ENCODE measurements at places on chromosomes 6 and 20.

GRCh38 chr20:32894026-32894483 is 35.3 kb downstream of the EFCAB8 start:
- peak; percentile 24 for DNase-seq

DNA sequence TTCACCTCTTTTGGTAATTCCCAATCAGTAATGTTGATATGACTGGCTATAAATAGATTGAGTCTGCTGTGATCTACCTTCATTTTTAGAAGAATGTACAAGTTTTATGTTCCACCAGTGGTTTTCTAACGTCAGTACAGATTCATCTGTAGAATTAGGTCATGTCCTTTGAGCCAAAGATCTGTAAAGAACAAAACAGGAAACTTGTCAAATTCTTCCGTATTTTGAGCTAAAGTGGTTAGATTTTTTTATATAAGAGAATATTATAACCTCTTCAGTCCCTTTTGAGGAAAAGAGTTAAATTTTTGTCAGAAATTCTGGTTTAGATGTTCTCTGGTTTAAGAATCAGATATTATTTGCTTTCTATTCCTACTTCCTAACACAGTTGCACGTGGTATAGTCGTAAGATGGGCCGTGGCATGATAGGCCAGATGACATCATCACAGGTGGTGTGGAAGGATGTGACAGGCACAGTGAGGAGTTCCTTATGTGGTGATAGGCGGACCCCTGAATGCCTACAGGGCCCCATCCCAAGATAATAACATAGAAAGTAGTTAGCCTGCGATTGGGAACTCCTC is 62.3 kb downstream of the SNX9 start:
- peak; percentile 81 for DNase-seq

DNA sequence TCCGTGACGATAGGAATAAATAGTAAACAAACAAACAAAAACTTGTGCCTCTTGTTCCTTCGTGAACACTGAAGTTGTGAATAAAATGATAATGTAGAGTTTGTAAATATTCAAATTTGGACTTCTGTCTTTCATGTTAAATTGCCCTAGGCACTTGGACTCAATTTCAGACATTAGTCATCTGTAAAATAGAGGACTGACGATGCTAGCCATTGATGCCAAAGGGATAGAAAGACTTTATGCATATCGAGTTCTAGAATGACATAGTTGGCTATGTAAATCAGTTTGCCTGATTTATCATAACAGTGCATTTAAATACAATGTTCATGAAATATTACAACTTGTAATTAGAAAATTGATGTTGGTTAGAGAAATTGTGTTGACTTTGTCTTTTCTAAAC is 45.9 kb upstream of the FLRT3 start:
- no peak for DNase-seq

GRCh38 chr20:51563486-51564332 is 21.2 kb upstream of the NFATC2 start:
- no peak for DNase-seq

- no peak for DNase-seq
Measured at GRCh38 chr6:131652472-131652871, 15.4 kb downstream of the ENPP3 start.

DNA sequence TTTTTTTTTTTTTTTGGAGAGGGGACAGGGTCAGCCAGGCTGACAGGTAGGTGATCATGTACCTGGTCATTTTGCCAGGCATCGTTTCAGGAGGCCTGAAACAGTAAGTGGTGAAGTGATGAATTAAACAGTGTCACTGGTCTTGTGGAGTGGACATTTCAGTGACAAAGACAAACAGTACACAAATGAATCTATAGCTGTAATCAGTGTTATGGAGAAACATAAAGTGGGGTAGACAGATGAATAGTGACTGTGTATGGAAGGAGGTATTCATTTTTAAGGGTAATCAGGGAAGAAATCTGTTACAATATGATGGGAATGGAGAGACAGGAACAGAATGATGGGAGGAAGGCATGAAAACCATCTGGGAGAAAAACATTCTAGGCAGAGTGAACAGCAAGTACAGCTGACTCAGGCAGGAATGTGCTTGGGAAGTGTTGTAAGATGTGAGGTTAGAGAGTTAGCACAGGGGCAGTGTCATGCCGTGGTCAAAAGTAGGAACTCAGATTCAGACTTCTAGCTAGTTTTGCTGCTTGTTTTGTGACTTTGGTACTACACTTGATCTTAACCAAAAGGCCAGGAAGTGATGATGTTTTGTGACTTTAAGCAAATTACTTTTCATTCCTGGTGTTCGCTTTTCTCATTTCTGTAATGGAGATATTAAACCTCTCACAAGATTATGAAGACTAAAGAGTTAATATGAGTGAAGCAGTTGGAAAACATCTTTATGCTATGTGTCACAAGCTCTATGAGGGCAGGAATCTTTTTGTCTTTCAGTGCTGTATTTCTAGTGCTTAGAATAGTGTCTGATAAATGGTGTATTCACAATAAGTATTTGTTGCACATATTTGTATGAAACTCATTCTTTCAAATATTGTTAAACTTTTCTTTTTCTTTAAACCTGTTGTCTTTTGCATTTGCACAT is 43.4 kb downstream of the QKI start:
- DNase-seq: no peak

DNA sequence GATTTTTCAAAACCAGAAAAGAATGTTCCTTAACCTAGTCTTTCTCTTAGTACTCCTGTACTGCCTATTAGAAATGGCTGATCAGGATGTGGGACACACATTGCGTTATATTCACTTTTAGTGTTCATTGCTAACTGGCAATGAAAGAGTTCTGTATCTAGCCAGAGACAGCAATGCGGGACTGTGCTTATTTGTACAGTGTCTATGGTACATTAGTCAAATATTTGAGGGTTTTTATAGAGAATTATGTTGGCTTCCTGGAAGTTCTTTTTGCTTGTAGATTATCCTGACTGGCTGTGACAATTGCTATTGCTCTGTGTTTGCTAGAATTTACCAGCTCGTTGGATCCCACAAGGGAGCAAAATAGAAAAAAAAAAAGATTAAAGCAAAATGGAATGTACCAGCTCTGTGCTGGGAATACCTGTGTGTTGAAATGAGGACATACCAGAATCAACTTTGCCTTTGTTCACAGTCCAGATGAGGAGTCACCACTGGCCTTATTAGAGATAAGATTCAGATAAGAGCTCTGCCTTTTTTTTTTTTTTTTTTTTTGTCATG is 22.4 kb upstream of the IFNGR1 start:
- DNase-seq: no peak

DNA sequence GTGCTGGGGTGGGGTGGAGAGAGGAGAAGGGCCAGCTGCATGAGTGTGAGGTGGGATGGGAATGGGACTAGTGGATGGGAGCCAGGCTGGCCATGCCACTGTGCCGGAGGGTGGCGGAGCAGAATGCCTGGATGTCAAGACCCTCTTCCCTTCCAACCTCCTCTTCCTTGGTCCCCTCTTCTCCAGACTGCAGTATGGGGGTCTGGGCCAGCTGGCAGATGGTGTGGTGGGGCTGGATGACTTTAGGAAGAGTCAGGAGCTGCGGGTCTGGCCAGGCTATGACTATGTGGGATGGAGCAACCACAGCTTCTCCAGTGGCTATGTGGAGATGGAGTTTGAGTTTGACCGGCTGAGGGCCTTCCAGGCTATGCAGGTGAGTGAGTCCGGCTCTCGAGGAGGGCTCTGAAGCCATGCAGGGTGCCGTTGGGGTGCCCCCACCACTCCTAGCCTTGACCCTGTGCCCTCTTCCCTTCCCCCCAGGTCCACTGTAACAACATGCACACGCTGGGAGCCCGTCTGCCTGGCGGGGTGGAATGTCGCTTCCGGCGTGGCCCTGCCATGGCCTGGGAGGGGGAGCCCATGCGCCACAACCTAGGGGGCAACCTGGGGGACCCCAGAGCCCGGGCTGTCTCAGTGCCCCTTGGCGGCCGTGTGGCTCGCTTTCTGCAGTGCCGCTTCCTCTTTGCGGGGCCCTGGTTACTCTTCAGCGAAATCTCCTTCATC is 7.7 kb downstream of the DDR1 start:
- no peak for DNase-seq

GRCh38 chr20:41218466-41218865 is 81.1 kb downstream of the PLCG1 start:
- no peak for DNase-seq

DNA sequence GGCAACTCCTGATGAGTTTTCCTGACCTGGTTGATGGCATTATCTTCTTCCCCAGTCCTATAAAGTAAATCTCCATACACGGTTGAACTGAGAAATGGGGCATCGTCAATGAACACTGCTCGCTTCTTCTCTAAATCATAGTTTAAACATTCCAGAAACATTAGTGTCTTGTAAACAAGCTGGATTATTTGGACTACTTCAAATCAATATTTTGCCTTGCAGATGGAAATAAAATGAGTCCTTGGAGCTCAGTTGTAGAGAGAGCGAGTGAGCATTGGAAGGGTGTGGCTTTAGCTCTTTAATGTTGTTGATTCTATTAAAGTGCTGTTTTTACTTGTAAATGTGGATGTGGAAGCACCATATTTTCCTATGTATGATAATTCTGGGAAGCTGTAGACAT is 18.4 kb downstream of the C6orf89 start:
- DNase-seq: no peak

- DNase-seq: no peak
Measured at GRCh38 chr6:31689249-31690110, 8.6 kb upstream of the LY6G5C start.

DNA sequence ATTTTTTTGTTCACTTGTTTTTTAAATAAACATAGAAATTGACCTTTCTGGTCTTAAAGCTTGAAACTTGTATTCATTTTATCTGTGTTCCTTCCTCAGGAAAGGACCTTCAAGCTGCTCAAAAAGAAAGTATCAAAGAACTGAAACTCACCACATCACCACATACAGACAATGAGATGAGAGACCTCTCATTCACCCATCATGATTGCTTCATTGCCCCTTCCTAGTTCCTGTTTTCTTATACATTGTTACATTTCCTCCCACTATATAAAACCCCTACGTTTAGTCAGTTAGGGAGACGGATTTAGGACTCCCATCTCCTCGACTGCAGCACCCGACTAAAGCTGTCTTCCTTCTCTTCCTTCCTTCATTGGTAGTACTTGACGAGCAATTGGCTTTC is 180.5 kb upstream of the OPRM1 start:
- no peak for DNase-seq

- no peak for DNase-seq
Measured at GRCh38 chr20:21090721-21091120, 15.4 kb downstream of the LINC00237 start.

DNA sequence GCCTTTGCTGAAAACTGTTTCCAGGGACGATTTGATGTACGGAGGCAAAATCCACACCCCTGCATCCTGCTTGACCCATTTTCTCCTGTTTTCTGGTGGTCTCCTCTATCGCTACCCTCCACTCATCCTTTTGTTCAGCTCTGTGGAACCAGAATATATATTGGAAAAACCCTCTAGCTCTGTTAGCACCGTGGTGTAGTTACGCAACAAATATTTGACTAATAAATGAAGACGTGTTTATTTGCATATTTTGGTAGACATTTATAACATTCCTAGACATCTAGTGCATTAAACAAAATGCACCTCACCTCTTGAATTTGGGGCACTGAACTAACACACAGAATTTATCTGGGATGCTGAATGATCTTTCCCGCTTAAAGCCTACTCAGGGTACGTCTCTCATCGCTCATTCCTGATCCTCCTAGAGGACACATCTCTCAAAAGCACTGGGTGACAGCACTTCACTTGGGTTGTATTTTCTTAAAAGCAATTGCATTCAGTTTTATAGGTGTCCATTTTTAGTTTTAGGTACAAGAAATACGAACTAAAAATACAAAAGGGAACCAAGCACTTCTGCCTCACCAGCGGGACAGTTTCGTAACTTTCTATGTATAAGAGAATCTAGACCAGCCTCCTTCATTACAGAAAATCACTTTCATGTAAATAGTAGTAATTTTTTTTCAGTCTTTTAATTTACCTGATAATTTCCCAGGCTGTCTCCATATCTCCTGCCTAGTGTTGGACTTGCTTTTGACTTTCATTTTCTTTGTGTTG is 59.2 kb downstream of the SNRNP48 start:
- DNase-seq: no peak

GRCh38 chr20:44336086-44336485 is 757 bp upstream of the R3HDML start:
- DNase-seq: no peak

GRCh38 chr20:24951536-24952083 is 2.5 kb downstream of the CST7 start:
- no peak for DNase-seq

DNA sequence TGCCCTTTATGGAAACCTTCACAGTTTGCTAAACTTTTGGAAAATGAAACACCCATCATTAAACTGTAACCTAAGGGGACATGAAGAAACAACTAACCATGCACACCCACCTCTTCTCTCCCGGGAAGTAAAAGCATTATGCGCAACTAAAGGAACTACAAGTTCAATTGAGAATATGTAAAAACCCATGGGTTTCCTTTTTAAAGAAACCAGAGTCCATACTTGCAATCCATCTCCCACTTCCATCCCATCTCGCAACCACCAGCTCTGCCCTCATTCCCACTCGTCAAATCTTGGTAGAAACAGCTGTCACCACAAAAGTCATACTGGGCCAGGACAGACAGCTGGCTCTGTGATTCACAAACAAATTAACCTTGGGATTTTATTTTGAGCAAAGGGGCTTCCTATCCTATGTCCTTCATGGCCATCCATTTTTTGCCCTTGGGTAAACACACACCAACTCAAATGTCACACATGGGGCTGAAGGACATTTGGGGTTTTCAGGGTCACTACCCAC is 81.5 kb downstream of the HAO1 start:
- no peak for DNase-seq

- no peak for DNase-seq
Measured at GRCh38 chr20:57278457-57278856, 12.0 kb upstream of the BMP7 start.

GRCh38 chr6:2763345-2763841 is 1.8 kb upstream of the WRNIP1 start:
- no peak for DNase-seq

DNA sequence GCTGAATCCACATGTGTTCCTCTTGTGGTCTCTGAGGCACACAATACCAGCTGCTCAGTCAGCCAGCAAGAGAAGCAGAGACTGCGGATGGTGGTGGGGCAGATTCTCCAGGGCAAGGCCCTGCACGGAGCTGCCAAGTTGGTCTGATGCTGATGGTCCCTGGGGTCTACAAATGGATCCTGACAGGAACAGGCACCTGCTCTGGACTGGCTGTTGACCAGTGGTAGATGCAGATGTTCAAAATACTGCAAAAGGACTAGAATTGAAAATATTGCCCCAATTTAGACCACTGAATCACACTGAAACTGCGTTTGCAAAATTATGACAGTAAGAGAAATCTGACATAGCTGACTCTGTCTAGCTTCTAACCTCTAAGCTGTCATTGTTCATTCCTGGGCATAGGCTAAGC is 29.6 kb upstream of the TUBB2A start:
- no peak for DNase-seq

Data from stimulated activated CD4-positive, alpha-beta T cell treated with anti-CD3 and anti-CD28 coated beads, Interleukin-1b, Interleukin-23, amount 100 ng/mL, for 48 hours (primary cell).